Activated CD8-positive, alpha-beta memory T cell treated with anti-CD3 and anti-CD28 coated beads for 1 hour (primary cell): ENCODE measurements at places on chromosomes 2 and 18.

- no peak for DNase-seq
Observed at GRCh38 chr2:203636588-203637470, 69.6 kb upstream of the CD28 start.

DNA sequence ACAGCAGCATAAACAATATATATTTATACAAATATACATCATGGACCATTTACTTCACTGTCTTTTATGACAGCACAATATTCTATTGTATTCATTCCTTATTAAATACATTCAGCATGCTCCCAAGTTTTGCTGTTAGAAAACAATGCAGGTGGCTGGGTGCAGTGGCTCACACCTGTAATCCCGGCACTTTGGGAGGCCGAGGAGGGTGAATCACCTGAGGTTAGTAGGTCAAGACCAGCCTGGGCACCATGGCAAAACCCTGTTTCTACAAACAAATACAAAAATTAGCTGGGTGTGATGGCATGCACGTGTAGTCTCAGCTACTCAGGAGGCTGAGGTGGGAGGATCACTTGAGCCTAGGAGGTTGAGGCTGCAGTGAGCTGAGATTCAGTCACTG is 39.0 kb downstream of the NPC1 start:
- no peak for DNase-seq

- DNase-seq: peak; percentile 96
Observed at GRCh38 chr2:202634556-202635427, at the start of gene FAM117B. TSS of gene FAM117B (plus strand) at chr2:202634969. CDS start at chr2:202635188, 219 bp downstream.

DNA sequence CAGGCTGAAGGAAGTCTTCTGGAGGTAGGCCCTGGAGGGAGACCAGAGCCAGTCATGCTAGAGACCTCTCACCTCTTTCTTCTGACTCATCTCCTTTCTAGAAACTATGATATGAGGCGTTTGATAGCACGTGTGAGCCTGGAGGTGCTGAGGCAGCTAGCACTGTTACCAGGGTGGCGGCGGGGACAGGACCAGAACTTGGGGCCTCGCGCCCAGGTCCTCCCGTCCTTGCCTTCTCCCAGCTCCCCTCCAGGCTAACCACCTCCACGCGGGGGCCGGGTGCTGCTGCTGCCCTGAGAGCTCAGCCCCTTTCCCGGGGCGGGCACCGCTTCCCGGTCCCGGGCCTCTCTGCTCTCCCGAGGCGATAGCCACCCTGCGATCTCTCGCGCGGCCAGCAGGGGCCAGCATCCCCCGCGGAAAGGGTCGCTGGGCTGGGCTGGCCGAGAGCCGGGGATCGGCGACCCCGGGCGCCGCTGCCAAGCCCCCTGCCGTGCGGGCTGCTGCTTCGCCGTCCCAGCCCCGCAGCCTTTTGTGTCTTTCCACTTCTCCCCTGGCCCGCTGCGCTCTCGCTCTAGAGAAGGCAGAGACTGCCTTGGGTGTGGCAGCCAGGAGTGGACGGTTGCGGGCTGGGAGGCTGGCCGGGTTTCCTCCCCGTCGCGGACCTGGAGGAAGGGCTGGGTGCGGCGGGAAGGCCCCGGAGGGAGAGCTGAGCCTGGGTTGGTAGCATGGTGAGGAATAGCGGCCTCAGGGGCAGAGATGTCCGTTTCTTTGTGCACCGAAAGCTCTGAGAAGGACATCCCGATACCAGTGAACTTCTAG is 49.1 kb downstream of the TMEM17 start:
- DNase-seq: peak; percentile 49

- DNase-seq: no peak
Observed at GRCh38 chr2:113797237-113797636, 40.8 kb upstream of the SLC35F5 start.

GRCh38 chr18:29321561-29321960 is 1144.6 kb upstream of the CDH2 start:
- no peak for DNase-seq

DNA sequence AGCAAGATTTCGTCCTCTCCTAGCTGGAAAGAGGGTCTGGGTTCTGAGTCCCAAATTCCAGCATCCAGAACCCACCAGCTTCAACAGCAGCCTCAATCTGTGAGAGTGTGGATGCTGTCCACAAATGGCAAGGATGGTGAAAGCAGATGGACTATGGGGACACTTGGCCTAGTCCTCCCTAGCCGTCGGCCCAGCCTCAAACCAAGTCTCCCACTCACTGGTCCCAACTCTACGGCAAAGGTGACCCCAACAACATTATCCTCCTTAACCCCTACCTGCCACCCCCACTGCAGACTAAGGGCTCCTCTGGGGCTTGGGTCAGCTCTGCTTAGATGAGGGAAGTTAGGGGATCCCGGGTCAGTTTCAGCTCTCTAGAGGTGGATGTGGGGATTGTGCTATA is 57.3 kb downstream of the TNS1 start:
- no peak for DNase-seq

- no peak for DNase-seq
Observed at GRCh38 chr2:153819501-153819900, 52.2 kb upstream of the GALNT13 start.

DNA sequence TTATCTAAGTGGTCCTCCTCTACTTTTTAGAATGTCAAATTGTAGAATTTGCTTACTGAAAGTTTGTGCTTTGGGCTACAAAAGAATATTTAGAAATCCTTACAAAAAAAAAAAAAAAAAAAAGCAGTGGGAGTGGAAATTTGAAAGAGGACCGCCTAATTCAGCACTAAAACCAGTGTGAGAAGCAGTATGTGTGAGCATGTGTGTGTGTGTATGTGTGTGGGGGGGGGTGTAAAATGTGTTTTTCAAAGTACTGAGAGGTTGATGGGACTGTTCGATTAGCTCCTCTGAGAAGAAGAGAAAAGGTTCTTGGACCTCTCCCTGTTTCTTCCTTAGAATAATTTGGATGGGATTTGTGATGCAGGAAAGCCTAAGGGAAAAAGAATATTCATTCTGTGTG is at the start of gene VIT:
VIT (plus strand) TSS at position 175 of the 400 bp plus-strand sequence. CDS start 19,664 bp downstream, outside the sequence.
- DNase-seq: no peak

DNA sequence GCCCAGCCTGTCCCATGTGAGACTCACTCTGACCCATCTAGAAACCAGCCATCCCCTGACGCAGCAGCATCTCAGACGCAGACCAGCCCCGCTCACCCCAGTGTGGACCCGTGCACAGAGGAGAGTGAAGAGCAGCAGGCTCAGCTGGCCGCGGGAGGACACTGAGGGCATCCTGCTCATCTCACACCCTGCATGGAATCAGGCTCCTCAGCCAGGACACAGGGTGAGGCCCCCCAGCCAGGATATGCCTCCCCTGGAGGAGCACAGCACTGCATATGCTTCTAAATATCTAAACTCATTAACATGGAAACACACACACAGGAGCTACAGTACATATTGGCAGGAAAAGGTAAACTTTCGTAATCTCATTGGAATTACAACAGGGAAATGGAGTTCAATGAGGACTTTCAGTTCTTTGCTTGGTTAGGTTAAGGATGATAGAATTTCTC is 34.4 kb downstream of the NEMP2 start:
- no peak for DNase-seq

- DNase-seq: no peak
Observed at GRCh38 chr2:134348760-134349159, 94.9 kb downstream of the MGAT5 start.

DNA sequence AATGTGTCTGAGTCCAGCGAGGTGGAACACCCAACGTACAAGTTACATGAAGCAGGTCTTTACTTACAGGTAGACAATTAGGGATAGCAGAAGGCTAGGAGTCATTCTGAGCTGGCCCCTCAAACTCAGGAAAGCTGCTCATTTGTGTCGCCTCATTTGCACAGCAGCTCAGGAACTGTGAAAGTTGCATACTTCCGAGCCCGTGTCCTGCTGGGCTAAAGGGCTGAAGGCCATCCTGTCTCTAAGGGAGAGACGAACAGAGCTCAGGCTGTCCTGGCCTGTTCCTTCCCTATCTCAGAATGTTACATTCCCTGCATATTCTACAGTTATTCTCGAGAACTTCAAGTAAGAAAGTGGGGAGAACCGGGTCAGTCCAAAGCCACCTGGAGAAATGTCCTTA is 99.0 kb downstream of the FAM124B start:
- DNase-seq: no peak

GRCh38 chr18:31185186-31185950 is 22.7 kb upstream of the DSC1 start:
- DNase-seq: no peak
